ENCODE measurements at places on chromosomes 1 and 21. TPM values are rescaled to one million over a fixed set of nuclear protein-coding genes. Genes with fewer than 3 reads are reported as not detected.

FCRL4 gene
- total RNA-seq: not detected

DNA sequence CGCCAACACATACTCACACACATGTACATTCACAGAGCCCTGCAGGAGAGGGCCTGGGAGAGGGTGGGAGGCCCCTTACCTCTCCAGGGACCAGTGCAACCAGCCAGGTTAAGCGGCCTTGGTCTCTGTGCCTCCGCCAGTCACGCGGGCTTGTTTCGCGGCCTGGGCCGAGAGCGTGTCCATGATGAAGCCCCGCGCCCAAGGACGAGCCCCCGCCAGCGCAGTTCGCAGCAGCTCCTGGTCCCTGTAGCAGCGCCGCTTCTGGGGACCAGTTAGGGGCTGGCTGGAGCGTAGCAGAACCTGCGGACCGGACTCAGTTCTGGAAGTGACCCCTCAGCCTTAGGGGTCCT lies 7.3 kb upstream of the FAM167B start:
- H3K27me3 ChIP-seq: no peaks in the 10 kb centered on the region
- no peaks in the 10 kb centered on the region for H3K36me3 ChIP-seq
- H3K4me3 ChIP-seq: peak overlapping the region; percentile 96
- peaks cover 16% of the 10 kb centered on the region for H3K4me1 ChIP-seq
- H3K27ac ChIP-seq: no peak overlapping the region
- DNase-seq: no peak

- no peaks in the 10 kb centered on the region for H3K36me3 ChIP-seq
- H3K27me3 ChIP-seq: no peaks in the 10 kb centered on the region
- H3K4me3 ChIP-seq: no peak overlapping the region
These were observed 54.4 kb upstream of the TMPRSS2 start for GRCh38 chr21:41562101-41563000.

IGSF9 gene
- 0.04 TPM for total RNA-seq

MAP3K7CL gene
- 4.2 TPM for total RNA-seq

DNA sequence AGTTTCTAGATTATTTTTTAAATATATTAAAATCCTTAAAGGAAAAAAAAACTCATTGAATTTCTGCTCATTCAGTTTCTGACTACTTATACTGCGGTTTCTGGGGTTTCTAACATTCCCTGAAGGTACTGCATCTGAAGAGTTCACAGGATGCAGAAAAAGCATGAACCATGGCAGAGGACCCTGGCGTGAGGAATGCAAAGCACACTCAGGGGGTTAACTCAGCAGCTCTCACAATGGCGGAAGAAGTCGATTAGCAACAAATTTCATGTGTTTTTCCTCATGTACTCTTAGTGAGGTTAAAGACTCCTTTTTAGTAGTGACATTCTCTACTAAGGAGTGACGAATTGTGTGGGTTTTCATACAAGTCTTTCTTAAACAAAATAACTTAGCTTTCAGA lies 975.6 kb downstream of the NCAM2 start:
- DNase-seq: no peak
- H3K4me1 ChIP-seq: no peaks in the 10 kb centered on the region
- H3K27ac ChIP-seq: no peak overlapping the region
- H3K36me3 ChIP-seq: no peaks in the 10 kb centered on the region

DNA sequence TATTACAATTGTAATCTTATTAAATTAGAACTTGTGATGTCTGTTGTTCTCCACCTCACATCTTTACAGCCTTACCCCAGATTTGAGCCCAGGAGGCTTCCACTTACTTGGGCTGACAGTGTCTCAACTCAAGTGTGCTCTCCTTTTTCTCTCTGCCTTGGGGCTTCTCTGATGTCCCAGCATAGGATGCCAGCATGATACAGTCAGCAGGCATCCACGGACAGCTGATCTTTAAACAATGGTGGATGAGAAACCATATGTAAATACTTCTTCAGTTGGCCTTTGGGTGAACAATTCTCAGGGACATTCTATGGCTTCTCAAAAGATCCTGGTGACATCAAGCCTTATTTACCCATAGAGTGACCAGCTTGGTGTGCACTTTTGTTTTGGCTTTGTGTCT lies 107.6 kb upstream of the GORAB start:
- DNase-seq: no peak
- no peak overlapping the region for H3K27ac ChIP-seq
- H3K27me3 ChIP-seq: no peaks in the 10 kb centered on the region

RIMS3 gene
- 1.7 TPM for total RNA-seq

DNA sequence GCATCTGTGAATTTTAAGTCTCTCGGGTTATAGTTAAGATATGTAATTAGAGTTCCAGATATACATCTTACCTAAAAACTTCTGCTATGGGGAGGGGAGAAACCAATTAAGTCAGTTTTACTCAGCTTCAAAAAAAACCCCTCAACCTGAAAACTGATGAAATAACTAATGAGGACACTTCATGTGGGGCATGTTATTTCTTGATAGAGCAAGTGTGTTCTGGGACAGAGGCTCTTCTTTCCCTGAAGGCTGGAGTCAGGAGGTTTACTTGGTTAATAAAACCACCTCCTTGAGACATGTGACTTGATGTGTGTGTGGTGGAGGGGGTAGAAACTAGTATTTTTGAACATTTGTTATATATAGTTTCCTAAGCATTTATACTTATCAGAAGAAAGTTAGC lies 313.0 kb upstream of the ST6GALNAC5 start:
- H3K4me3 ChIP-seq: no peak overlapping the region
- no peaks in the 10 kb centered on the region for H3K4me1 ChIP-seq
- DNase-seq: no peak
- no peak overlapping the region for H3K27ac ChIP-seq

C1orf115 gene
- 0.18 TPM for total RNA-seq

GRCh38 chr1:6508154-6508815 lies 16.8 kb upstream of the PLEKHG5 start:
- no peak overlapping the region for H3K27ac ChIP-seq
- peaks cover 5% of the 10 kb centered on the region for H3K27me3 ChIP-seq
- no peaks in the 10 kb centered on the region for H3K36me3 ChIP-seq

TEDDM1 gene
- total RNA-seq: not detected

- H3K4me1 ChIP-seq: no peaks in the 10 kb centered on the region
- no peak overlapping the region for H3K27ac ChIP-seq
- no peak overlapping the region for H3K4me3 ChIP-seq
- no peaks in the 10 kb centered on the region for H3K27me3 ChIP-seq
These were observed 38.2 kb downstream of the TP73 start for GRCh38 chr1:3690282-3691065.

TNNT2 gene
- total RNA-seq: not detected

GRCh38 chr1:83497563-83497962 lies 501.4 kb downstream of the TTLL7 start:
- no peaks in the 10 kb centered on the region for H3K4me1 ChIP-seq
- no peaks in the 10 kb centered on the region for H3K27me3 ChIP-seq
- no peaks in the 10 kb centered on the region for H3K36me3 ChIP-seq
- H3K4me3 ChIP-seq: no peak overlapping the region
- DNase-seq: no peak
- H3K27ac ChIP-seq: no peak overlapping the region

PLXNA2 gene
- total RNA-seq: 0.75 TPM

OR6N1 gene
- not detected for total RNA-seq

GRCh38 chr1:207313131-207313530 lies 8.3 kb upstream of the CD55 start:
- H3K27me3 ChIP-seq: no peaks in the 10 kb centered on the region
- H3K4me3 ChIP-seq: no peak overlapping the region
- H3K27ac ChIP-seq: no peak overlapping the region
- DNase-seq: no peak
- H3K4me1 ChIP-seq: peaks cover 21% of the 10 kb centered on the region

TRIM63 gene
- total RNA-seq: not detected

DNA sequence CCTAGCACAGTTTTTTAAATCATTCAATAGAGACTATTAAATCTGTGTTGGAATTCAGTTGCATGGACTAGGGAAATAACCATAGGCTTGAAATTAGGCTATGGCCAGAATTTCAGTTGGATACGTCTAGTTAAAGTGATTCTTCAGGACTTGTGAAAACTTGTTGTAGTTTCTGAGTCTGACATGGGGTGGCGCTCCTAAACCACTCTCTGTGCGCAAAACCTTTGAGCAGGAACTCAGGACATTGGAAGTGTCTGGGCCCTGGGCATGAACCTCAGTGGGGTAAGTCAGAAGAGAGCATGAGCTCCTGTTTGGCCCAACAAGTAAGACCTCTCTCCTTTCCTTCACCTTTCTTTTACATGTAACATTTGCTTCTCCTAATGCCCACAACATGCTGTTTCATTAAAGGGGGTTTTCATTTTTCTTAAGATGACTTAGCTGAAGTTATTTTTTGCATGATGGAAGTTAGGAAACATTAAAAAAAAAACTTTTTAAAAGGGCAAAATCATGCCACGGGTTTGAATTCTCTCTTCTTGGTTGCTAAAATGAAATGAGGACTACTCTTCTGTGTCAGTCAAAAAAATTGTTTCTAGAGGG lies 17.1 kb upstream of the CCDC190 start:
- H3K4me3 ChIP-seq: no peak overlapping the region
- H3K4me1 ChIP-seq: no peaks in the 10 kb centered on the region
- H3K27ac ChIP-seq: no peak overlapping the region
- peaks cover 8% of the 10 kb centered on the region for H3K27me3 ChIP-seq
- no peak for DNase-seq

DNA sequence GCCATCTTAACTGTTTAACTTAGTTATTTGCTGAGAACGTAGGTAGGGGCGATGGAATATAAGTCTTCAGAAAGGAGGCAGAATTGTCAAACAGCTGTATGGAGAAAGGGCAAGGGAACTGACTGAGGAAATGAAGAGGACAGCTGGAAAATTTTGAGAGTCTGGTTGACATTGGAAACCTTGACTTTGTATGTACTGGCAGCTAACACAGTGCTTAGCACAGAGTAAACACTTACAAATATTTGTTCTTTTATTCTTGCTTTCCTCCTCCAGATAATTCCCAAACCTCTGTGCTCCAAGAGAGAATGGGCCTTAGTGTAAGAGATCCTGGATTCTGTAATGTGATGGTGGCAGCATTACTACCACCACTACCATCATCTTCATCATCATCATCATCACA lies 91.3 kb downstream of the ZSCAN20 start:
- no peak for DNase-seq
- H3K4me3 ChIP-seq: no peak overlapping the region
- no peaks in the 10 kb centered on the region for H3K4me1 ChIP-seq
- H3K27ac ChIP-seq: no peak overlapping the region
- no peaks in the 10 kb centered on the region for H3K36me3 ChIP-seq

OR6P1 gene
- not detected for total RNA-seq

GBP3 gene
- total RNA-seq: 12.1 TPM

FMO5 gene
- total RNA-seq: 0.35 TPM

TRIM67 gene
- not detected for total RNA-seq
